ENCODE measurements at places on chromosomes 12 and 14.

- no peak for DNase-seq
Measured at GRCh38 chr12:113065126-113066007, 8.8 kb downstream of the DTX1 start.

DNA sequence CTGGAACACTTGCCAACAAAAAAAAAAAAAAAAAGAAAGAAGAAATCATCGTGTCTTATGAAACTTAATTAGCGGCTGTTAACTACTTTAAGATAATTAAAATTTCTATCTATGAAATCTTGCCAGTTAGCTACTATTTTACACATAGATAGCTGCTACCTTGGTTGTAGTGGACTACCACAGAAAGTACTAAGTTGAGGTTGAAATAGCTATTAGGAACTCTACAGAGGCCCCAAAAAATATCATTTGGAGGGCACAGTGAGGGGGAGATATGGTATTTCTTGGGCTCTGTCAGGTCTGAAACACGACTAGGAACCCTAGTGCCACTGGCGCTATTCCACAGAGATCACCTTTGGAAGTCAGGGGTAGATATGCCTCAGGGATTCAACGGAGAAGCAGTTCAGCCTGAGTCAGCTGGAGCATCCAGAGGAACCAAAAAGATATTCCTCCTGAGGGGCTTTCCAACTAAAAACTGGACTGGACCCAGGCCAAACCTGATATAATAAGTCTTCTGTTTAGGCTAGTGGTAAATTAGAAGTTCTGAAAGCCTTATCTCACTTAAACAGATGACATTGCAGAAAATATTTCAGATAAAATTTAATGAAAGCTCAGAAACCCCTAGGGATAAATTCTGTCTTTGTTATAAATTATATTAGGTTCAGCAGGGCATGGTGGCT is 126.1 kb downstream of the EPS8 start:
- DNase-seq: no peak

DNA sequence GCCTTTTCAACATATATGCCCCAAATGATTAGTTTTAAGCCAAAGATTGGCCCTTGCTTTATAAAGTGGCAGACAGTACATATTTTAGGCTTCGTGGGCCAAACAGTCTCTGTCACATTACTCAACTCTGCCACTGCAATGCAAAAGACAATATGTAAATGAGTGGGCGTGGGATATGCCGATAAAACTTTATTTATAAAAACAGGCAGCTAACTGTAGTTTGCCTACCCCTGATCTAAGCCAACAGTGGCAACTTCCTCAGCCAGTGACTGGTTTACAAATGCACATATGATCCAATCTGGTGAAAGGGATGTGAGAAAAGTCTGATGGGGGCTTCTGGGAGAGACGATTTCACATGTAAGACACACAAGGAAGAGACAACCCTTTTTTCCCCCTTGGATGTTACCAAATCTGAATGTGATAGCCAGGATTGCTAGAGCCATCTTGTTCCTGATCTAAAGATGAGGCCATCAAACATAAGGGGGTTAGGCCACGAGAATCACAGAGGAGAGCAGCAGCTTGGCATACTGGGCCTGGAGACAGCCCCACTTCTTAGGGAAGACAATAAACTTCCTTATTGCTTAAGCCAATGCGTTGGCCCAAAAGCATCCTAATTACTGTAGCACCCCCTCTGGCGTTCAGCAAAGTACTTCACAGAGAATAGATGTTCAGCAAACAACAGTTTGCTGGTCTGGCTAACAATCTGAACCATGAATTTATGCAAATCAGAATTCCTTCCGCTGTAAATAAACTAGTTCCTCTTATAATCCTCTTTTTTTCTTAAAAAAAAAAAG is 75.2 kb upstream of the TMCC3 start:
- DNase-seq: no peak

DNA sequence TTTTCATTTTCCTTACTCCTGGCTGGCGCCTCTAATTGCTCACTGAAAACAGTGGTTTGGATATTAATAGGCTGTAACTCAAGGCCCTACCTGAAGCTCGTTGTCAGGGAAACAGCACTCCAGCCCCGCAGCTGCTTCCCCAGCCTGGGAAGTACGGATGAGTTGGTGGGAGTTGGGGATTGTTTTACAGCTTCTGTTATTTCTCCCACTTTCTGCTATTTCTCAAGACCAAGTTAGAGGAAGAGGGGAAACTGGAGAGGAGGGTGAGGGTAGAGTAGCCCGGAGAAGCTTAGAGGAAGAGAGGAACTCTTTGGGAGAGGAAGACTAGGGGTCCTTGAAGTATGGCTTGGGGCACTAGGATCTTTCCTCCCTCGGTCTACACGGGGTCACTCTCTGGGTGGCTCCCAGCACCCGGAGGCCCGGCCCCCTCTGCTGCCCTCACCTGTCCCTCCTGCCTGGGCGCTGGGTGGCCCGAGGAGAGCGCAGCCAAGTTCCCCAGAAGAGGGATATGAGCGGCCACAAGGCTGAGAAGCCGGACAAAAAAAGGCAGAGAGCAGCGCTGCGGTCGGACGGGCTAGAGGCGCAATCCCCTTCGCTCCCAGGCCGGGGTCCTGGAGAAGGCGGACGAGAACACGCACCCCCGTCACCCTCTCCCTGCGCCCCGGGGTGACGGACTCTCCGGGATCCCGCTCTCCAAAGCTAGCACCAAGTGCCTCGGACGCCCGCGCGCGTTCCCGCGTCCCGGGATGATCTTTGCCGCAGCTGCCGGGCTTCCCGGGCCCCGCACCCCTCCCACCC is 671 bp downstream of the SPTB start:
- DNase-seq: peak; percentile 15

DNA sequence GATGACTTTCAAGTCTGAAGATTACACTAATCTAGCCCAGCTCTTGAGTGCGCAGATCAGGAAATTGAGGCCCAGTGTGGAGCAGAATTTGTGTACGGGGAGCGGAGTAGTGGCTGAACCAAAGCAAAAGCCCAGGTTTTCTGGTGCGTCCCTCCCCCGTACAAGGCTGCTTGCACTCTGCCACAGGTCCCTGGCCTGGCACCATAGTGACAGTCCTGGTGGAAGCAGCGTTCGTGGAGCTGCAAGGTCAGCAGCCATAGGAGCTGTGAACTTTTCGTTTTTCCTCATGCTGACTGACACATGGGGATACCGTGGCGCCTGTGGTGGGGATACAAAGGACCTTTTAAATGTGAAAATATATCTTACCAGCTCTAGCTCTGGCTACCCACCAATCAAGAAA is 1.7 kb downstream of the EVL start:
- no peak for DNase-seq

- DNase-seq: peak; percentile 25
Measured at GRCh38 chr12:18139989-18140596, 50.1 kb upstream of the RERGL start.

- DNase-seq: no peak
Measured at GRCh38 chr12:119011231-119011630, 29.9 kb downstream of the SRRM4 start.

- DNase-seq: no peak
Measured at GRCh38 chr14:34957771-34958286, 25.0 kb upstream of the SRP54 start.

GRCh38 chr12:54949073-54949711 is 35.4 kb downstream of the TESPA1 start:
- DNase-seq: no peak

DNA sequence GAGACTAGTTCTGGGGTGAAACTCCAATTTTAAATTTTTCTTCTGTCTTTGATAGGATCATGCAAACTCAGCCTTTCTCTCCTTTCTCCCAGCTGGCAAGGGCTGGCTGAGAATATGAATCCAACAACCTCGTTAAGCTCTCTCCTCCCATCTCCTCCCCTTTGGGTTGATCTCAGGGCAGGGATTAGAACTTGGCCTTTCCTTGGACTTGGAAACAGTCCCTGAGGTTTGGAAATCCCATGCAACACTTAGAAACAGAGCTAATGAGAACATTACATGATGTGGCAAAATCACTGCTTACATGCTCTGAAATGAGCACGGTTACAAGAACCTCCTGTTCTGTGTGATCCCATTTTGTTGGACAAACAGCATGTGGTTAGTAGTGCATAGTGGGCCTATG is 31.6 kb downstream of the ACACB start:
- DNase-seq: no peak

GRCh38 chr12:27951898-27952297 is 20.6 kb downstream of the PTHLH start:
- DNase-seq: no peak

DNA sequence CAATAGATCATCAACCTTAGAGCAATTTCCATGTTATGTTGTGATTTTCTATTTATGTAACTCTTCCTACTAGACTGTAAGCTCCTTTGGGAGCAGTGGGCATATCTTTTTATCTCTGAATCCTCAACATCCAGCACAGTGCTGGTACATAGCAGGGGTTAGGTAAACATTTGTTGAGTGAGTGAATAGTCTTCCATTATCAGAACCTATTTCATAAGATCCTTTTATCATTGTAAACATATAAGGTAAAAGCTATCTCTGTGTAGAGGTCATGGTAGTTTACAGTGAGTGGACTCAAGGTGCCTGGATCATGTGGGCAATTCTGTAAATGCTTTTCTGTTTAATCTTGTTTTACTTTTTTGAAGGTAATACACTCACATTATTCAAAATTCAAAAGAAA is 15.1 kb downstream of the FKBP11 start:
- no peak for DNase-seq

- no peak for DNase-seq
Measured at GRCh38 chr14:89574420-89574819, 157.4 kb upstream of the FOXN3 start.

GRCh38 chr12:11204173-11204572 is 17.4 kb upstream of the TAS2R42 start:
- DNase-seq: no peak

- DNase-seq: no peak
Measured at GRCh38 chr12:120936197-120936596, 32.0 kb upstream of the SPPL3 start.

DNA sequence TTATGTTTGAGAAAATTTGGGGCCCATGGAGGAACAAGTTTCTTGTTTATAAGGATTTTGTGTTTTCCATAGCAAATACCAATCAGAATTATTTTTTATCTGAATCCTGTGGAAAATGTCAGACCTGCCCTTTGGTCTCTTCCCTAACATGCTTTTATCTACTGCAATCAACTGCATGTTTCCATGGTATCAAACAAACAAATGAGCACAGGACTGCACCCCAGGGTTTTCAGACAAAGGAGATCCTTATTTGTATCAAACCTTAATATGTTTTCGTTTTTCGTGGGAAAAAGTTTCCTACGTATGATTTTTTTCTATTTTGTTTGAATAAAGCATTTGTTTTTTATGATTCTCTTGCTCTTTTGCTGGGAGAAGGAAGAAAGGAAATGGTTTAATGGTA is 91.1 kb downstream of the GPR135 start:
- no peak for DNase-seq

DNA sequence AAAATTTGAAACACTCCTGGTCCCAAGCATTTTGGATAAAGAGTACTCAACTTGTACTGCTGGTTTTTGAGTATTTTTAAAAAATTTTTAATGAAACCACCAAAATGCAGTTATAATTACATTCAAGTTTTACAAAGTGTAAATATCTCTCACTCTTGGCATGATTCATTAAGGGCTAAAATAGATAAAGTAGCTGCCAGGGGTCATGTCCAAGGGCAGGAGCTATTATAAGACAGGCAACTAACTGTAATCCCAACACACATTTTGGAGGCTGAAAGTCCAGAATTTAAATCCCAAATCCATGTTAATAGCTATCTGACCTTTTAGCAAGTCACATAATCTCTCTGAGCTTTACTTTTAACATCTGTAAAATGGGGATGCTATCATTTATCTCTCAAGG is 207.6 kb downstream of the MED13L start:
- no peak for DNase-seq

DNA sequence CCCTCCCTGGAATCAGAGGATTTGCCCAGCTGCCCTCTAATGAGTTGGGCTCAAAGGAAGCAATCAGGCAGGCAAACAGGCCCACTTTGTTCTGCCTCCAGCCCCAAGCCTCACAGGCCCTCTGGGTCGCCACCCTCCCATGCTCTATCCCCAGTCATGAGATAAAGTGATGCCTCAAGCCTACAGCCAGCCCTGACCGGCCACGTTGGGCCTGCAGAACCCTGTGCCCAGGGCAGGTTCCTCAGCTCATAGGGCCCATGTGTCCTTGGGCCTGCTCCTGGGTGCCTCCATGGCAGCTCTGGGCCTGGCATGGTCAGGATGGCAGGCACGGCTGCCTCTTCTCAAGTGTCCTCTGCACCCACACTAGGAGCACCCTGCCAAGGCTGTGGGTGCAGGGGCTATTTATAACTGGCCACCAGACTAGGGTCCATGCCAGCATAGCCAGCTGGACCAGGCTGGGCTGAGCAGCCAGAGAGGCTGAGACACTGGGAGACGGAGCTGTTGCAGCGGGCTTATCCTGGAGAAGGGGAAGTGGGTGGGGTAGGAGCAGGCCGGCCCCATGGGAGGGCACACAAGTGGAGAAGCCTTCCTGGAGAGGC is 20.2 kb downstream of the HDAC7 start:
- DNase-seq: no peak

GRCh38 chr14:23621204-23621931 is 14.8 kb upstream of the DHRS2 start:
- no peak for DNase-seq

GRCh38 chr12:70190262-70191010 is 52.8 kb upstream of the CNOT2 start:
- DNase-seq: no peak

DNA sequence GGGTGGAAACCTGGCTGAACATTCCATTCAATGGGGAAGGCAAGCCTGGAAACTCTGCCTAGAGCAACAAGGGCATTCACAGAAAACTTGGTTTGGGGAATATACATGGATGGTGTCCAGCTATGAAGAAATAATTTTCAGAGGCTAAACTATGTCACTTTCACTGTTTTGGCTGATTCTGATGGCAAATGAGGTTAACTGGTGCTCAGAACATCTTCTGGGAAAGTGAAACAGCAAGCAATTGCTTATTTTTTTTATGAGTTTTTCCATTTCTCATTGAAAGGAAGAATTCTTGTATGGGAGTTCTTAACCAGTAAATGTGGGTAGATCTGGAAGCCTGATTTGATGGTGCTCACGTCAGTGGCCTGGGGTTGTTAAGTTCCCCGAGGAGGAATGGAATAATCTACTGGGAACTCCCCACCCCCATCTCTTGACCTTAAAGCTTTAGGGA is 132.8 kb upstream of the BTG1 start:
- DNase-seq: no peak

GRCh38 chr12:66090157-66090556 is 40.4 kb downstream of the LLPH start:
- DNase-seq: no peak
